ENCODE measurements at places on chromosomes 1 and 21.

- DNase-seq = no peak
Measured at GRCh38 chr1:32106663-32107275, 1.1 kb upstream of the KPNA6 start.

- DNase-seq = no peak
Measured at GRCh38 chr1:20878799-20879198, 91.7 kb upstream of the HP1BP3 start.

DNA sequence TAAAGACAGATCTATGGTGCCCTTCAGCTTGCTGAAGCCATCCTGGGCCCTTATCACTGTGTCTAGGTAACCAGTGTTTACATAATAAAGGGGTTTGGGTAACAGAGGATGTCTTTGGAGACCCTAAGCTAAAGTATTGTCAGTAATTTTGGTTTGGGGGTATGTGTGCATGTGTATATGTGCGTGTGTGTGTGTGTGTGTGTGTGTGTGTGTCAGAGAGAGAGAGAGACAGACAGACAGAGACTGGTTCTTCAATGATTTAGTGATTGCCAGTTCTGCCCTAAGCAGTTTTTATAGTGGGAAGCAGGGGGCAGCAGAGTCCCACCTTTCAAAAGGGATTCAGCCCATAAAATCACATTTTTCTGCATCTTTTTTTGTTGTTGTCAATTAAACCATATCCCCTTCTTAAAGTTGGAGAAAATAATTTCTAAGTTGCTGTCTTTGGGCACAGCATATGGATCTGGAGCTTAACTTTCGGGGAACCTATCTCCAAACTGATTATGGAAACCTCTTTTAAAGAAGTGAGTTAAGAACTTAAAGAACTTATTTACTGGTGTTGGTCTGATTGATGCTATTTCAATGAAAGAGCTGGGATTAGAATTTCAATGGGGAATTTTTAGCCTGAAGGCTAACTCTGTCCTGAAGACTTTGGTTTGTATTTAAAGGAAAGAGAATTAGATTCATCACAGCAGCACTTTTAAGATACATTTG, 51.1 kb downstream of the ZNF326 start:
- no peak for DNase-seq

DNA sequence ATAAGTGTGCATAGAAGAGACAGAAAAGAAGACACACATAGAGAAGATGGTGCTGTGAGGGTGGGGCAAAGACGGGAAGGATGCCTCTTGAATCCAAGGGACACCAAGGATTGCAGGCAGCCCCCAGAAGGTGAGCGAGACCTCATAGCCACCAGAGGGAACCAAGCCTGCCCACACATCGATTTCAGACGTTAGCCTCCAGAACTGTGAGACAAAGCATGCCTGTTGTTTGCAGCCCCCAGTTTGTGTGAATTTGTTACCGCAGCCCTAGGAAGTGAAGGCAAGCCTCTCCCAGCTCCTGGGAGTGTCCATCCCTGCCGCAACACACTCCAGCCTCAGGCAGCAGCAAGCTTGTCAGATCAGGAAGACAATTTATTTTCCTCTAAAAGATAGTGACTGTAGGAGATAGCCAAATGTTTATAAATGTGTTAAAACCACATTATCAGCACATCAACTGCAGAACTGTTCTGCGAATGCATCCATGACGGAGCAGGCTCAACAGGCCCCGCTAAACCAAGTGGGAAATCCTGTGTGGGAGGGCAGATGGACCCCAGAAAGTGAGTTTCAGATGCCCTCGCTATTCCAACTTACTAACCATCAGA, 543.3 kb downstream of the MATN1 start:
- DNase-seq = no peak

GRCh38 chr1:30929135-30929889, 20.8 kb upstream of the SDC3 start:
- no peak for DNase-seq

DNA sequence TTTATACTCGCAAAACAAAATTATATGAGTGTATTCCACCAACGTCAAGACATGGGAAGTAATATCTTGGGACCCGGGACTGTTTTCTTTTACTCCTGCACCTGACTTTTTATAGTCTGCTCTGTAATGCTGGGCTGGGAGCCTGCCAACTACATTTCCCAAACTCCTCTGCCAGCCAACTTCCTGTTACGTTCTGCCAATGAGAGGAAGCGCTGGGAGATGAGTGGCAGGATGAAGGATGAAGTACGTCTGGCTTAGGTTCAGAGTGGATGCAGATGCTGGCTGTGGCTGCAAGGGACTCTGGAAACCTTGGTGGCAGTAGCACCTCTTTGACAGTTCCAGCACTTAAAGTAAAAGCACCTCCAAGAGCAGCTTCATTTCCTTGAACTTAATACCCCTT, 59.6 kb downstream of the USP24 start:
- no peak for DNase-seq

DNA sequence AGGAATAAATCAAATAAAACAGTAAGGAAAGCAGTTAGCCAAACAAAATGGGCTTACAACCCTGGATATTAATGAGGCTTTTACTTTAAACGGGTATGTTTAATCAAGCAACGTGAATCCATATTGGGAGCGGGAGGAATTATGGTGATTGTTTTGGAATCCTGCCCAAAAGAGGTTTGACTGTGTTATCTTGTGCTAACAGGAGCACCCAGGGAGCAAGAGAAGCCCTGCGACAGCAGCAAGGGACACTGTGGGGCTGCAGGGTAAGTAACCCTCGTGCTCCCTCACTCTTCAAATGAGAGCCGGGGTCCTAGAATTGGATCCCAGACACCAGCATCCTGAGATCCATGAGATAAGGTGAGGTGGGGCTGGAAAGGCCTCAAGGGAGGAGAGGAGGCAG, 72.6 kb upstream of the PGBD5 start:
- DNase-seq = no peak

- no peak for DNase-seq
Measured at GRCh38 chr1:41362357-41362721, 1.1 kb downstream of the FOXO6 start.

DNA sequence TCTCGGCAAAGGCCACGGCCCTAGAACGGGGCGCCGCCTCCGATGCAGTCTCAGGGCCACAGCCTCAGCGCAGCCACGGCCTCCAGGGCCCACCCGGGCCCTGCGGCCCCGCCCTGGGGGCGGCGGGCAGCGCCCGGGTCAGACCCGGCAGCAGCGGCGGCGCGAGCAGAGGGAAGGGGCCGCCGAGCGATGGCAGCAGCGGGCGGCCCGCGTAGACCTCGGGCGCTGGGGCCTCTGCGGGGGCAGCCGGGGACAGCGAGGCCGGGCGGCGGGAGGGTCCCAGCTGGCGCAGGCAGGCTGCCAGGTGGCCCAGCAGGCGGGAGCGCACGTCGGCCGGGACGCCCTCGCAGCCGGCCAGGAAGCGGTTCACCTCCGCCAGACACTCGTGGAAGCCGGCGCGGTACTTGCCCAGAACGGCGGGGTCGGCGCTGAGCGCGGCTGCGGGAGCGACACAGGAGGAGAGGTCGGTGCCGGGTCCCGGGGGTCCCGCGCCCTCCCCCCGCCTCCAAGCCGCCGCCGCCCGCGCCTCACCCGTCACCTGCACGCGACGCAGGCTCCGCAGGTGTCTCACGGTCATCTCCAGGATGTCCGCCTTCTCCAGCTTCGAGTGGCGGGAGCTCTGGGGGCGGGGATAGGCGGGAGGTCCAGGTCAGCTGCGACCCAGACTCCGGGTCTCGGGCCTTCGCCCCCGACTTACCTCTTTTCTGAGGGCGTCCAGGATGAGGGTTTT, 737 bp downstream of the HES4 start:
- no peak for DNase-seq

DNA sequence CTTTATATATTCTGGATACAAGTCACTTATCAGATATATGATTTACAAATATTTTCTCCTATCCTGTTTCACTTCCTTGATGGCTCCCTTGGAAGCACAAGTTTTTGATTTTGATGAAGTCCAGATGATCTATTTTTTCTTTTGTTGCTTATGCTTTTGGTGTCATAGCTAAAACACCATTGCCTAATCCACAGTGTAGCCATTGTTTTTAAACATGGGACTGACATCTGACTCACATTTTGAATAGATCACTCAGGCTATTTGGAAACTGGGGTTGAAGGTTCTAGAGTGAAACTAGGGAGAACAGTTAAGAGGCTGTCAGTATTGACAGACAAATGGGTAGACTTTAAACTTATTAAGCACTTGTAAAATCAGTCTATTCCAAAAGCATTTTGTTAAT, 16.6 kb downstream of the AK4 start:
- DNase-seq = no peak

- DNase-seq = no peak
Measured at GRCh38 chr1:58576727-58577653, at the start of gene TACSTD2. TSS of gene TACSTD2 (minus strand) at chr1:58577252. CDS start at chr1:58577156, 96 bp downstream.

GRCh38 chr21:41582298-41582840, 74.4 kb upstream of the TMPRSS2 start:
- no peak for DNase-seq

DNA sequence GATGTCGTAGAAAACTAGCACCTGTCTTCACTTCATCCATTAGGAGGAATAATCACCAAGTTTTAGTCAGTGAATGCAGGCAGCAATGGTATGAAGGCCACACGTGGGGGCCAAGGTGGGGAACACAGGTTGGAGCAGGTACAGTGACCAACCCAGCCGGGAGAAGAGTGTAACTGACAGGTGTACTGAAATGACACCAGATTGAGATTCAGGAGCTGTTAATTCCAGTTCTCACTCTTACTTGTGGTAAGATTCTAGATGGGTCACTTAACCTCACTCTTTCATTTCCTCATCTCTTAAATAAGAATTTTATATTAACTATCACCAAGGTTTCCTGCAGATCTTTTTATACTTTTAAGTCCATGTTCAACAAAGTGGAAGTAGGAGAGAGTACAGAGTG, 206.2 kb upstream of the PTBP2 start:
- no peak for DNase-seq

GRCh38 chr1:80565406-80565805, 1235.3 kb upstream of the ADGRL2 start:
- DNase-seq = no peak

- DNase-seq = peak; percentile 50
Measured at GRCh38 chr1:212964102-212964501, 13.8 kb downstream of the VASH2 start.

- DNase-seq = no peak
Measured at GRCh38 chr1:221867003-221867402, 125.1 kb upstream of the DUSP10 start.

- no peak for DNase-seq
Measured at GRCh38 chr21:41764558-41765419, 2.1 kb downstream of the RIPK4 start.

DNA sequence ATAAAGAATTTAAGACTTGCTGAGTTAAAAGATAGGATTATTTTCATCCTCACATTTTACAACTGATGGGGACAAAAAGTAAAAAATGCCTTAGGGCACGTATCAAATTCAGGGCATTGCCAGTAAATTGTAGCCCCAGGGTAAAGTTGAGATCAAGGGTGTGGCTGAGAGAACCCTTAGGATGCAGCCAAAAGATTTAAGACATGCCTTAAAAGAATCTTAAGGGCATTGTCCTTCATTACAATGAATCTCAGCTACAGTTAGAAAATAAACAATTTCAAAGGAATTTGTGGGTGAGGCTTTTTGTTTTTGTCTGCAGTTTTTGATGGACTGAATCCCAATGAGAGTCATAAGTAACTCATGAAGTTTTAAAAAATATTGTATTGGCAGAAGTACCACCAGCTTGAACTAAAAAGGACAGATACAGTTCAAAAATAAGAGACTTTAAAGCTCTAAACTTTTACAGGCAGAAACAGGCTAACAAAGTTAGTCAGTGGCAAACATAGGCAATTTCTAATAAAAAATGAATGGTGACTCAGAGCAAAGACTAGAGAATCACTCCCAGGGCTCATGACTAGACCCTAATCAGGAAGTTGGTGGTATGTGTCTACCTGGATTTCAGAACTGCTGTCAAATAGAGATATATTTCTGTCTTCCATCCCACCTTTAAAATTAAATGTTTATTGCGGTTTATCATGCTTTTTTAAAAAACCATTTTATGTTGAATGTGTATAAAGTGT, 165.1 kb upstream of the SNX7 start:
- no peak for DNase-seq

GRCh38 chr1:87170157-87170556, 158.5 kb upstream of the LMO4 start:
- DNase-seq = no peak

DNA sequence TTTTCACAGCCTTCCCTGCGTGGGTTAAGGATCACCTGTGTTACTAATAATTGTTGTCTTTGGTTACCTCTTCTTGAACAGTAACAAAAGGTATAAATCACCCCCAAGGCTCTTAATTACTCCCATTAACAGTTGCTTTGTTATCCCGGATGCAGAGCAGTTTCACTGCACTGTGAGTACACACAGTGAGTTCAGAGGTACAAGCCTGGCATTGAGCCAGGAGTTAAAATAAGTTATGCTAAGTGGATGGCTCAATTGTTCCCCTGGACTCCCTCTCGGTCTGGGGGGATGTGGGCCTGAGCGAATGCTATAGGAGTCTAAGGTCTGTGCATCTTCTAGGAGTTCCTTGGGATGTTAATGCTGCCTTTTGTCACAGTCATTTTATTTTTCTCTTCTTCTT, 258.3 kb downstream of the ATG4C start:
- DNase-seq = no peak

- no peak for DNase-seq
Measured at GRCh38 chr1:87894062-87894461, 565.4 kb downstream of the LMO4 start.

DNA sequence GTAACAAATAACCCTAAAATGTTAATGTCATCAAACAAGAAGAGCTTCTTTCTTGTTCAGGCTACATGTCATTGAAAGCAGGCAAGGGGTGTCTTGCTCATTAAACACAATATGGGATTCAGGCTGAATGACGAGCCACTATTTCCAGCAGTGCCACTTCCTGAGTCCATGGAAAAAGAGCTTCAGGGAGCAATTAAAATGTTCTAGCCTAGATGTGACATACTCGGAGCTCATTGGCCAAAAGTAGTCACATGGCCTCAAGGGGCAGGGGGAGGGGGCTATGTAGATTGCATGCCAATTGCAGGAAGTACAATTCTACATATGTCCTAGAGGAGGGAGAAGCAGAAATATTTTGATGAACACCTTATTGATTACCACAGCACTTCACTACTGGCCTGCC, 685.3 kb upstream of the ADGRL2 start:
- DNase-seq = no peak

DNA sequence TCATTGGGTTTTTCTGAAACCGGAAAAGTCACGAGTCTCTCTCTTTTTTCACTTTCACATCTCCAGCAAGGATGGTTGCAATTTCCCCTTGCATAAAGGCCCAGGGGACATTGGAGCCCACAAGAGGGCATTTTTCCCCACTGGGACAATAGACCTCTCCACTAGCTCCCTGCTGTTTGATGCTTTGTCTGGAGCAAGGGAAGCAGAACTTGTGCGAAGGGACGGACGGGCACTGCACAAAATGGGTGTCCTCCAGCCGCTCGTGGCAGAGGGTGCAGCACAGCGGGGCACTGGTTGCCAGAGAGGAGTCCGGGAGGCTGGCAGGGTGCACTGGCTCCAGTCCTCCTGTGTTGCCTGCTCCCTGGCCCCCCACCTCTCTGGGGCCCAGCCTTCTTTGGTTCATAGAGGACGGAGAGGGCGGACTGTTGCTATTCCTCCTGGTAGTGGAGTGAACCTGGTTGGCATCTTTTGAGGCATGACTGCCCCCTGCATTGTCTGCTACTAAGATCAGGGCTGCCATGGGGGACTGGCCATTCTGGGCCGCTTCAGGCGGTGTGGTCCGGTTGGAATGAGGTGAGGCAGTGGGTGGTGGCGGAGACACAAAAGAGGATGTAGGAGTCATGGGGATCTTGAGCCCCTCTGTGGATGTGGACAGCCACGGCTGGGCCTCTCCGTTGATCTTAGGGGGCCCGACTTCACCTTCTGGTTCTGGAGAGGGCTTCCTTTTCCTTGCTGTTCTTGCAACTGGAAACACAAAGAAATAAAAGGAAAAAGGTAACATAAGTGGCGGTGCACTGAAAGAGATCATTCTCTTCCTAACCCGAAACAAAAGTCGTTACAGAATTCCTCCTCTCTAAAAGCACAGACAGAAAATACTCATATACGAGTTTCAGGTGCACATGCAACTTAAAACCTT, 2.6 kb downstream of the IRF2BP2 start:
- no peak for DNase-seq

All from coronary artery (tissue), 2 donors.